ENCODE measurements at places on chromosomes 11 and 22.

GRCh38 chr11:58059007-58059350 is 28.2 kb downstream of the OR6Q1 start:
- peak; percentile 44 for DNase-seq

- DNase-seq: no peak
Measured at GRCh38 chr11:85680897-85681296, 5.1 kb downstream of the CCDC89 start.

DNA sequence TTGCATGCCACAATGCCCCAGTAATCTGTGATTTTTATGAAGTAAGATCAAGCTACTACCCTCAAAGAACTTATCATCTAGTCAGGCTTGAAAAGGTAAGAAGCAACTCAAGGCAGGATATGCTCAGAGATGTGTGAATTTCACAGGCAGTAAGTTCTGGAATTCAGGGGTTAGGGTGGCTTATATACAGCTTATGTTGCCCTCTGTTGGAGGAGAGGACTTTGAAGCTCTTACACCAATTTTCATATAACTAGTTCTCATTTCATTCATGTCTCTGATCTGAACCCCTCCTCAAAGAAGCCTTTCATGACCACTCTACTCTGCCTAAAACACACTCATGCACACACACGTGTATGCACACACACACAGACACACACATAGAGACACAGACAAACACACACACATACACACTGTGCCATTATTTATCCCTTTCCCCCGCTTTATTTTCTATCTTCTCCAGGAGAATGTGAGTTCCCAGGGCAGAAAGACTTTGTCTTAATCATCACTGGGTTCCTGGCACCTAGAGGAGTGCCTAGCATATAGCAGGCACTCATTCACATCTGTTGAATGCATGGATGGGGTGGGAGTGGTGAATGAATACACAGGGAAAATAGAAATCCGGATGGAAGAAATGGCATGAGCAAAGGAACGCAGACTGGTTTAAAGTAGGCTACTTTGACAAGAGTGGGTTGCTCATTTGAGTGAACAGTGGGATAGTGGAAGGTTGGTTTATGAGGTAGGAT is 220.7 kb upstream of the ZBED5 start:
- no peak for DNase-seq

DNA sequence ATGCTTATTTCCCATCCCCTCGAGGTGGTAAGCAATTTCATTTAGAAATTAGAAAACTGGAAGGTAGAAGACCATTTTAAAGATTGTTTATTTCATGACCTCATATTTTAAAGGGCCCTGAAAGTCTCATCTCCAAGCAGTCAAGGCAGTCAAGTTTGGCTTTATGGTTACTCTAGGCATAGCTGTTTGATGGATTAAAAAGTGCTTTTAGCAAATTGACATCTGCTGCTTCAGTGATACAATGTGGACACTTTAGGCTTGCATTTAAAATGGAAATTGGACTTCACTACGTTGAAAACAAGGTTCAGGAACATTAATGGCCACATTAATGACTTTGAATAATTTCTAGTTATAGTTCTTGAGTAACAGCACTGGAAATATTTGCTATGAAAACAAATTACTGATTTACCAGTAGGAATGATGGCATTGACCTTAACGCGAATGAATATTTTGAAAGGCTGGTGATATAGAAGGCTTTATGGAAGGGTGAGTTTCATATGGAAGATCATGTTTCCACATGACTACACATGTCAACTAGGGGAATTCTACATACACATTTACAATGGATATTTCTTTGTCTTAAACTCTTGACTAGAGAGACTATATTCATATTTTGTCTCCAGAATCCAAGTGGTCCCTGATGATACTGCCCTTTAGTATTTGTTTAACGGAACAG is 873.5 kb downstream of the JRKL start:
- no peak for DNase-seq

DNA sequence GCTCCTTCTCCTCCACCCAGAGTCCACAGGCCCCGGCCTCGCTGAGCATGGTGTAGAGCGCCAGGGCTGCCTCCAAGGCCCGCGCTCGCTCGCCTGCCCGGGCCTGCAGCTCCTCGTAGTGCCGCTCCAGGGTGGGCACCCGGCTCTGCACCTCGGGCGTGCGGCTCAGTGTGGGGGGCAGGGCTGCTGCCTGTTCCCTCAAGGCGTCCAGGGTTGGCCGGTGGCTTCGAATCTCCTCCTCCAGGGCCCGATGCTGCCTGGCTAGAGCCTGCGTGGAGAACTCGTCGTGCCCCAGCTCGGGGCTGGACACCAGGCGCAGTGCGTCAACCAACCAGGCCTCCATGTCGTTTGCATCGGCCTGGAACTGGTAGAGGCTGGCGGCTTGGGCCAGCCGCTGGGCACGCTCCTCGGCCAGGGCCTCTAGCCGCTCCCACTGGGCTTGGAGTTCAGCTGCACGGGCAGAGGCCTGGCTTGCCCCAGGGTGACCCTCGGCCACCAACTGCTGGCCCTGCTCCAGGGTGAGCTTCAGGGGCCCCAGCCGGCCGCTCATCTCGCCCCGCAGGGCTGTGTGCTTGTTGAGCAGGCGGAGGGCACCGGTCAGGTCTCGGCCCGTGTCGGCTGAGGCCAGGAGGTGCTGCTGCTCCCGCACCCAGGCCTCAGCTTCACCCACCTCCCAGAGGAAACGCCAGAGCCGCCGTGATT is 24.2 kb downstream of the SPTBN2 start:
- DNase-seq: no peak

GRCh38 chr22:46114518-46115387 is 35.6 kb upstream of the PPARA start:
- DNase-seq: no peak

DNA sequence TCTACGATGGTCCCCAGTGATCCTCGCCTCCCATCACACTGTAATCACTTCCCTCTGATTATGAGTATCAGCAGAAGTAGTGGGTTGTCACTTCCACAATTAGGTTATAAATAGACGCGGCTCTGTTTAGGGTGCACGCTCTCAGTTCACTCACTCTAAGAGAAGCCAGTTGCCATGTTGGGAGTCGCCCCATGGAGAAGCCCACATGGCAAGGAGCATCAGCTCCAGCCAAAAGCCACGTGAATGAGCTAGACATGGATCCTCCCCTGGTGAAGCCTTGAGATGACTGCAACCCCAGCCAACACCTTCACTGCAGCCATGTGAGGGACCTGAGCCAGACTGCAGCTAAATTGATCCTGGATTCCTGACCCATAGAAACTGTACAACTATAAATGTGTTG is 26.4 kb upstream of the MYOD1 start:
- DNase-seq: no peak

DNA sequence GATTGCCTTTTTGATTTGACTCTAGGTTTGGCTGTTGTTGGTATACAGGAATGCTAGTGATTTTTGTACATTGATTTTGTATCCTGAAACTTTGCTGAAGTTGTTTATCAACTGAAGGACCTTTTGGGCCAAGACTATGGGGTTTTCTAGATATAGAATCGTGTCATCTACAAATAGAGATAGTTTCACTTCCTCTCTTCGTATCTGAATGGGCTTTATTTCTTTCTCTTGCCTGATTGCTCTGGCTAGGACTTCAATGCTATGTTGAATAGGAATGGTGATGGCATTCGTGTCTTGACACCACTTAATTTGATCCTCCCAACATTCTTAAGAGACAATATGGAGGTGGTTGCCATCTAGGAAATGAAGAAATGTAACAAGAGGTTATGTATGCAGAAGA is 388.1 kb upstream of the API5 start:
- no peak for DNase-seq

- no peak for DNase-seq
Measured at GRCh38 chr11:10301656-10302358, 3.1 kb upstream of the ADM start.
